ENCODE measurements at places on chromosomes 4 and X. TPM values are rescaled to one million over a fixed set of nuclear protein-coding genes. Genes with fewer than 3 reads are reported as not detected.

DNA sequence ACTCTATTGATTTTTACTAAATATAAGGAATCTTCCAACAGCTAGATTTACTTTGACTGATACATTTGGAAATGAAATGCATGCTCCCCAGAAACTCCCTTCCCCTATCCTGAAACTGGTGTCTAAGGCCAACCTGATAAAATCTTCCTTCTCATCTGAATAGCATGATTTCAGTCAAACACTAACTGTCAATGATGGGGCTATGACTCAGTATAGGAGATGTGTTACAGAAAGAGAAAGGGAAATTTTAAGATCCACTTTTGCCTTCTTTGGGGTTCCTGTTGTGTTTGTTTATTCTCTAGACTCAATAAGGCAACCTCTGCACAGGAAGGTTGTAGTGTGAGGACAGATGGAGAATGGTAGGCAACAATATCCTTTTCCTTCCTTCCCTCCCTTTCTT lies 160.7 kb downstream of the MOSPD2 start:
- no peaks in the 10 kb centered on the region for H3K4me1 ChIP-seq
- H3K4me3 ChIP-seq, result no peak overlapping the region
- no peaks in the 10 kb centered on the region for H3K27me3 ChIP-seq
- H3K36me3 ChIP-seq, result no peaks in the 10 kb centered on the region
- DNase-seq, result no peak
- H3K27ac ChIP-seq, result no peak overlapping the region

The MAGED4B gene
- total RNA-seq, result 9.8 TPM

DNA sequence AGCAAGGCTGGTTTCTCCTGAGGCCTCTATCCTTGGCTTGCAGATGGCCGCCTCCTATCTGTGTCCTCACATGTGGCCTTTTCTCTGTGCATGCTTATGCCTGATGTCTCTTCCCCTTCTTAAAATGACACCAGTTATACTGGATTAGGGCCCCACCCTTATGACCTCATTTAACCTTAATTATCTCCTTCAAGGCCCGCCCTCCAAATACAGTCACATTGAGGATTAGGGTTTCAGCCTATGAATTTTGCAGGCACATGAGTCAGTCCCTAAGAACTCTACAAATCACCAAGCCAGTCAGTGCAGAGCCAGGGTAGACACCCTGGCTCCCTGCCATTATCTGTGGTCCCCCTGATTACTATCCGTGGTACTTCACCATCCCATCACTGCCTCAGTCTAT lies 51.6 kb downstream of the MAML3 start:
- H3K27me3 ChIP-seq, result no peaks in the 10 kb centered on the region
- peaks cover 9% of the 10 kb centered on the region for H3K4me1 ChIP-seq
- H3K4me3 ChIP-seq, result no peak overlapping the region
- no peak overlapping the region for H3K27ac ChIP-seq
- no peaks in the 10 kb centered on the region for H3K36me3 ChIP-seq
- no peak for DNase-seq

DNA sequence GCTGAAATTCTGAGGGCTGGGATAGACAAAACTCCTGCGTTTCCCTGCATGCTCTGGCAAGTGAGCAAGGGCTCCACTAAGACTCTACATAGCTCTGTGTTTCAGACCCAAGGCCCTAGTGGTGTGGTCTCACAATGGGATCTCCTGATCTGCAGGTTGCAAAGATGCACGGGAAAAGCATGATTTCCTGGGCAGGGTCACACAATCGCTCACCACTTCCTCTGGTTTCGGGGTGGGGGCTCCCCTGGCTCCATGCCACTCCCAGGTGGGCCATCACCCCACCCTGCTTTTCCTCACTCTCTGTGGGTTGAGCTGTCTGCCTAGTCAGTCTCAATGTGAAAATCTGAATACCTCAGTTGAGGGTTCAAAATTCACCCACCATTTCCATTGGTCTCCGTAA lies 111.5 kb downstream of the KLF8 start:
- no peaks in the 10 kb centered on the region for H3K4me1 ChIP-seq
- H3K27me3 ChIP-seq, result no peaks in the 10 kb centered on the region
- DNase-seq, result no peak
- no peak overlapping the region for H3K4me3 ChIP-seq

GRCh38 chr4:8090744-8091301 lies 67.8 kb downstream of the ABLIM2 start:
- H3K4me1 ChIP-seq, result no peaks in the 10 kb centered on the region
- H3K27me3 ChIP-seq, result no peaks in the 10 kb centered on the region
- no peak for DNase-seq
- peaks cover 5% of the 10 kb centered on the region for H3K36me3 ChIP-seq
- H3K27ac ChIP-seq, result no peak overlapping the region

DNA sequence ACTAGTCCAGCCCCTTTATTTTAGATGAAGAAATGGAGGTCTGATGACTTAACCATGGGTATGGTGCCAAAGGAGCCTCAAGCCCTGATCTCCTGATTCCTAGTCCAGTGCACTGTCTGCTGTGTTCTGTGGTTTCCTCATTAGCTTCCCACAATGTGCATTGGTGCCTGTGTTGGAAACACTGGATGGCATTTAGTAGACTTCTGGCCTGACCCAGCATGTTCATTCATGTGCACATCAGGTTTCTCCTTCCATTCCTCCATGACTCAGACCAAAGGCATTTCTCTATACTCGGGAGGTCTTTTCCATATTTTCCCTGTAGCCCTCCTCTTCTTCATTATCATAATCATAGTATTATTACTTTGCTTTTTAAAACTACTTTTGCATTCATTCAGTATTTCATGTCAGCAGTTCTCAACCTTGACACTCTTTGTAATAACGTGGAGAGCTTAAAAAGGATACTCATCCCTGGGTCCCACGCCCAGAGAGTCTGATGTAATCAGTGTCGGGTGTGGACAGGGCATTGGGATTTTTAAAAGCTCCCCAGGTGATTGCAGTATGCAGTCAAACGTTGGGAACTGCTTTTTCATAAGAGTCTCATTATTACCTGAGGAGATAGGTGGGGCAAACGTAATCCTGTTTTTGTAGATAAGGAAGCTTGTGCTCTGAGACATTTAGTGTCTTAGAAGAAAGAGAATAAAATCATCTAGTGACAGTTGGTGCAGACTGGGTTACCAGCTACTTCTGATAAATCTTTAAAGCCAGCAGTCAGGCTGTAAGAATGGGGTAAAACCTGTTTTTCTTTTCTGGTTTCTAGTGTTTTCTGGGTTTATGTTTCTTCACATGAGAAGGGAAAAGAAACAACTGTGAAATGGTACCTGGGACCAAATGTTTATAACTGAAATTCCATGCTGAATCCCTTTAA lies 40.9 kb upstream of the XK start:
- H3K27me3 ChIP-seq, result no peaks in the 10 kb centered on the region
- H3K4me1 ChIP-seq, result no peaks in the 10 kb centered on the region
- H3K36me3 ChIP-seq, result no peaks in the 10 kb centered on the region
- H3K27ac ChIP-seq, result no peak overlapping the region
- DNase-seq, result no peak
- H3K4me3 ChIP-seq, result no peak overlapping the region

- no peak overlapping the region for H3K4me3 ChIP-seq
- no peak overlapping the region for H3K27ac ChIP-seq
Observed at GRCh38 chr4:171203425-171203824, 609.8 kb upstream of the GALNTL6 start.

DNA sequence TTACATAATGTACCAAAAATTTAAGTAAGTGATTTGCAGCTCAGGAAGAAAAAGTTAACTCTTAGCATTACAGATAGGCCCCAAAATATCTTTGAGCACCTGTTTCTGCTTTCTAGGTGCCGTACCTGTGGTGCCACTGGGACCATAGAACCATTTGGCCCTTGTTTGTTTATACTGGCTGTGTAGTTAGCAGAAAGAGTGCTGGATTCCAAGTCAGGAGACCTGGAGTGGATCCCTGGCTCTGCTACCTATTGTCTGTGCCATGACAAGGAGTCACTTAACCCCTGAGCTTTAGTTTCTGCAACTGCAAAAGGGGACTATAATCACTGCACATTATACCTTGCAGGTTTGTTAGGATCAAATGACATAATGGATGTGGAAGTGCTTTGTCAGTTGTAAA lies 137.8 kb upstream of the GPR101 start:
- no peaks in the 10 kb centered on the region for H3K27me3 ChIP-seq
- H3K4me3 ChIP-seq, result no peak overlapping the region
- no peak for DNase-seq
- no peaks in the 10 kb centered on the region for H3K36me3 ChIP-seq
- no peaks in the 10 kb centered on the region for H3K4me1 ChIP-seq

DNA sequence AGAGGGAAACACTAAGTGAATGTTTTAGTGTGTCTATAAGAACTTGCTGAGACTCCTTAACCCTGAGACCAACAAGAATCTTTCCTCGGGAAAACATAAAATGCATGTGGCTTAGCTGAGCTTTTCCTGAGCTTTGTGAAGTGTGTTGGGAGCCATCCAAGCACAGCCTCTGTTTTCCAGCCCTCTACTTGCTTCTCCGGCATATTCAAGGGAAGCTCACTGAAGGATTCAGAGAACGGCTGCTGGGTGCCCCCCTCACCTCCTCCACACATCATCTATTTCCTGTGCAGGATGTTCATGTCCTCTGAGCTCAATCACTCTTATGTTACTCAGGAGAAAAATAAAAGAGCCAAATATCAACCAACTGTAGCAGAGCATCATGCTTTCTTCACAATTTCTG lies 492.1 kb downstream of the IL15 start:
- H3K27ac ChIP-seq, result peak overlapping the region; percentile 57
- H3K27me3 ChIP-seq, result no peaks in the 10 kb centered on the region
- H3K4me1 ChIP-seq, result no peaks in the 10 kb centered on the region
- no peaks in the 10 kb centered on the region for H3K36me3 ChIP-seq
- DNase-seq, result no peak
- no peak overlapping the region for H3K4me3 ChIP-seq

DNA sequence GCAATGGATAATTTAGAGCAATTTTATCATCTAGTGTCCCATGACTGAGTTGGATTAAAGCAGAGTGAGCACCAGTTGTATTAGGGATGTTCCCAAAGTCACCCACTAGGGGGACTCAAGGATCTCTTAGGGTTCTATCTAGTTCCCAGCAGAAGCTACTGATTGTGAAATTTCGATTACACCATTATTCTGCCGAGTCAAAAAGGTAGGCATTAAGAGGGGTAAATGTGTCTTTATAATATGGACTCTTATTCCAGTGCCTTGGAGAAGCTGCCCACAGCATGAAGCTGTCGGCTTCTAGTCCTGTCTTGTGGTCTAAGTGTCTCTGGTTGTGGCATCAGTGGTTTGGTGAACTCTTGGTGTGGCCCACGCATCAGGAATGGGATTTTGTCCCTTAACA lies 53.3 kb downstream of the RGS12 start:
- H3K4me3 ChIP-seq, result no peak overlapping the region
- DNase-seq, result no peak
- no peaks in the 10 kb centered on the region for H3K27me3 ChIP-seq

GRCh38 chr4:30755346-30755745 lies 35.2 kb downstream of the PCDH7 start:
- no peaks in the 10 kb centered on the region for H3K4me1 ChIP-seq
- no peak overlapping the region for H3K4me3 ChIP-seq
- no peak for DNase-seq
- H3K27ac ChIP-seq, result no peak overlapping the region
- no peaks in the 10 kb centered on the region for H3K36me3 ChIP-seq
- no peaks in the 10 kb centered on the region for H3K27me3 ChIP-seq

DNA sequence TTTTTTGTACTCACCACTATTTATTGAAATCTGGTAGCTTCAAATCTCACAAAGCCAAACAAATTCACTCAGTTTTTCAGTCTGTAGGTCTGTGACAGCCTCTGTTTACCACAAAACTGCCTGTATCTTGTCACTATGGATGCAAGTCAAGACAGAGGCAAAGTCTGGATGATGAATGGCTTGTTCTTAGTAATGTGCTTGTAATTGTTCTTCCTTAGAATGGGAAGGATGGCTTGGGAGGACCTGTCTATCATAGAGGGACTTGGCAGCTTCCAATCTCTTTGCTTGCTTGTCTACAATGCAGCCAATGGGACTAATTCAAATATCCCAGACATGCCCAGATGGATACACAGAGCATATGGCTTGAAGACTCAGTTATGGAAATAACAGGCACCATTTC lies 141.2 kb upstream of the SCML1 start:
- peak overlapping the region; percentile 77 for H3K27ac ChIP-seq
- DNase-seq, result no peak
- H3K4me3 ChIP-seq, result no peak overlapping the region
- H3K36me3 ChIP-seq, result no peaks in the 10 kb centered on the region
- H3K4me1 ChIP-seq, result peaks cover 4% of the 10 kb centered on the region
- no peaks in the 10 kb centered on the region for H3K27me3 ChIP-seq

Measured in ascending aorta (tissue), 2 donors.